ENCODE measurements at places on chromosomes 2 and 18.

DNA sequence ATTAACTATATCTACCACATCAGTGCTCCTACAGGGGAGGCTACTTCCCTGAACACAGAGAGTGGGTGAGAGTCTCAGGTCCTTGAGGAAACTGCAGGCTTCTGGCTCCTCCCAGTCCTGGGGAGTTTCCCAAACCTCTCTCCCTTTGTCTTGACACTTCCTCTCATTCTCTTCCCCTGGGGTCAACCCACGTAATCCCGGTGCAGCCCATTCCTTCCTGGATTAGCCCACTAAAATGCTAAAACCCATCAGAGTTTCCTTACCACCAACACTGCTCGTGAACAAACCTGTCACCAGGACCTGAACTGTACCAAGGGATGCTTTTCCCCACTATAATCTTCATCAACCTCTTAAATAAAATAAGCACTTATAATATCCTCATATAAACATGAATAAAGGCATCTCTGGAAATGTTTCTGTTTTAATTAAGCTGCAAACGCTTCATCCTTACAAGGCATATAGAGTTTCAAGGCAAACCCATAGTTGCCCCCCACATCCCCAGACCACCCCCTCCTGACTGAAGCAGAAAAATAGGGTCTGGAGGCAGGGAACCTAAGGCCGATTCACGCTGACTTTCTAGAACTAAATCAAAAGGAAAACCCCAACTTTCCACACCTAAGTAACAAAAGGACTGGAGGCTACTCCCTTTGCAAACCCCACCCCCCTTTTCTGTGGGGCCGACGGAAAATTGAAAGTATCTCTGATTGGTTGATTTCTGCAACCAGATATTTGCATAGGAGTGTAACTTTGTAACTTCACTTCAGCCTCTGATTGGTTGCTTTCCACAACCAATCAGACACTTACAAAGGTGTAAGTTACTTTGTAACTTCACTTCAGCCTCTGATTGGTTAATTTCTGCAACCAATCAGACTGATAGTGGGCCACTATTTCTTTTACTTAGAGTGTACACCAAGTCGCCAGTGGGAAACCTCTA lies 19.0 kb downstream of the TMSB10 start:
- no peak for DNase-seq

- DNase-seq: no peak
Observed at GRCh38 chr2:6127718-6128117, 435.5 kb downstream of the SOX11 start.

GRCh38 chr18:62741118-62741566 lies 25.8 kb downstream of the PHLPP1 start:
- no peak for DNase-seq

- DNase-seq: no peak
Observed at GRCh38 chr2:45244928-45245327, 235.7 kb upstream of the SIX2 start.

DNA sequence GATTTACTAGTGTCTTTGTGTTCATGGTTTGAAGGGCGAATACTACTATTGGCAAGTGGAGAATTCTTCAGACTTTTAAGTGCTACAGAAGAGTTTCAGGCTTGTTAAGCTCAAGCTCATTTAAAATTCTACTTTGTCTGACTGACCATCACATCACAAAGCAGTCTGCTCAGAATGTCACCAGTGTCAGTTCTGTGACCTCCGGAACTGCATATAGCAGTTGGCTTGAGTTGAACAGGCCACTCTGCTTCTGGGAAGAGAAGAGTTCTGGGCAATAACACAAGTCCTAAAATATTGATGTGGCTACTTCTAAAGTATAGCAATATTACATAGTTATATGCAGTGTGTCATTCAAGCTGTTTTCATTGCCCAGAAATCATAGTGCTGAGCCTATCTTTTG lies 245.0 kb upstream of the BOD1L2 start:
- DNase-seq: no peak

GRCh38 chr18:68447286-68447685 lies 267.6 kb downstream of the TMX3 start:
- DNase-seq: no peak

DNA sequence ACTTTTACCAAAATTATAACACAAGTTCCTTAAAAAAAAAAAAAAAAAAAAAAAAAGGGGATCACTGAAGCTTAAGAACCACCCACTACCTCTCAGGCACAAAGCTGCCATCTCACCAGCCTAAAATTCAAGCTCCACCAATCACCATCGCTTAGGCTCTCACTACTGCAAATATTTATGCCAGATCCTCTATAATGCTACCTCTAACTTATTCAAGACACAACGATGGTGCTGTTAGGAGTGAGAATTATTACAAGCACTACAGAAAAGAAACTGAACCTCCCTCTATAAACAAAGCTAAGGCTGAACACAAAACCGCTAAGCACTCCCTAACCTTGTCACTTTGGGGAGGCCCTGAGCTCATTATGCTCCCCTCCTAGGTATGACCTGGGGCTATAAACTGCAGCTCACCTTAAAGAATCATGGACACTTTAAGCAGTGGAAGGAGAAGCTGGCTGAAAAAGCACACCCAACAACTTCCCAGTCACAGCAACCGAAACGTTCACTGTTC lies 3.6 kb downstream of the FZD5 start:
- DNase-seq: no peak

- no peak for DNase-seq
Observed at GRCh38 chr2:32798829-32799228, 147.9 kb upstream of the LTBP1 start.

GRCh38 chr2:150781142-150781541 lies 293.7 kb upstream of the RND3 start:
- no peak for DNase-seq

DNA sequence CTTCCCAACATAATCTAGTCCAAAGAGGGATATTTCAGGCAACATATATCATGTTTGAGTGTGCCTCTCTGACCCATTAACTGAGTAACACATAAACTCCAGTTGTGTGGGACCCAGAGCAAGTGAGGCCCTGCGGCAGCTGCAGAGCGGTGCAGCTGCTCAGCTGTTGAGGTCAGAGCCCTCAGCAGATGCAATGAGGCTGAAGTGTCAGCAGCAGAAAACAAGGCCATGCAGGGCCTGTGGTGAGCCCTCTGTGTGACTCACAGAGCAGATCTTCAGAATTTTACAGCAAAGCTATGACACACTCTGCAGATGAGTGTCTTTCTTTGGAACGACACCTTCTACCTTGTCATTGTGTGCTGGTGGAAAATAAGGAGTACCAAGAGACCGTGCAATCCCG lies 168.5 kb downstream of the CBLN2 start:
- no peak for DNase-seq

- no peak for DNase-seq
Observed at GRCh38 chr18:51011709-51012108, 18.3 kb upstream of the SMAD4 start.

GRCh38 chr2:240532031-240532775 lies 25.6 kb downstream of the ANKMY1 start:
- no peak for DNase-seq

GRCh38 chr2:110876167-110876999 lies 144.0 kb downstream of the ACOXL start:
- no peak for DNase-seq

DNA sequence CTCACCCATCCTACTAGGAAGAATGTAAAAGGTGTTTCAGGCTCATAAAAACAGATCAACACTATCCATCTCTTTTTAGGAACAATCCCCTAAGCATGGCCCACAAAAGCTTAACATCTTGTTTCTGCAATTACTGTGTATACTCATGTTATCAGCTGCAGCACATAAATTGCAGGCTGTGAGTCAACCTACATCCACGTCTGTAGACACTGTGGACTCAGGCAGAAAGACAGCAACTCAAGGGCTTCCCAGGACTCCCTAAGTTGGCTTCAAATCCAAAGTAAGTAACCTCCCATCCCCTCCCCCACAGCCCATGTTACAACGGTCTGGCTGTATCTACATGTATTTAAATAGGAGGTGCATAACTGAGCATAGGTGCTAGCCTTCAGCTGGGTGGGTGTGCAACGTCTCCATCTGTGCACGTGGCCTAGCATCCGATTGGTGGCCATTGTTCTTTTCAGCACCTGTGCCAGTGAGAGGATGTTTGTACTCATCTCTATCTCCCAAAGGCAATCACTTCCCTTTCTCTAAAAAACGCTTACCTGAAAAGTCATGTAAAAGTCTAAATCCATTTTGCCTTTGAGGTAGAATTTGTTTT lies 30.1 kb downstream of the UXS1 start:
- no peak for DNase-seq

DNA sequence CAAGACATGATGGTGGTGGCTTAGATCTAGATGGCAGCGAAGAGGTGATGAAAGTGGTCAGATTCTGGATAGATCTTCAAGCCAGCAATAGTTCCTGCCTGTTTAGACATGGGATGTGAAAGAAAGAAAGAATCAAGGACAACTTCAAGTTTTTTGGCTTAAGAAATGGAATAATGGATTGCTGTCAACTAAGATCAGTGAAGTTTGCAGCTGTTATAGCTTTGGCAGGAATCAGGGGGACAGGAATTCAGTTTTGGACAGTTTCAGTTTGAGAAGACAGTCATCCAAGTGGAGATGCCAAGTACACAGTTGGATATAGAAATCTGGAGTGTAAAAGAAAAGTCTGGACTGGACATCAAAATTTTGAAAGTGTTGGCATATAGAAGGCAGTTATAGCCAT lies 283.7 kb upstream of the PKDCC start:
- no peak for DNase-seq

GRCh38 chr18:76528477-76529432 lies 33.7 kb upstream of the ZNF516 start:
- no peak for DNase-seq

DNA sequence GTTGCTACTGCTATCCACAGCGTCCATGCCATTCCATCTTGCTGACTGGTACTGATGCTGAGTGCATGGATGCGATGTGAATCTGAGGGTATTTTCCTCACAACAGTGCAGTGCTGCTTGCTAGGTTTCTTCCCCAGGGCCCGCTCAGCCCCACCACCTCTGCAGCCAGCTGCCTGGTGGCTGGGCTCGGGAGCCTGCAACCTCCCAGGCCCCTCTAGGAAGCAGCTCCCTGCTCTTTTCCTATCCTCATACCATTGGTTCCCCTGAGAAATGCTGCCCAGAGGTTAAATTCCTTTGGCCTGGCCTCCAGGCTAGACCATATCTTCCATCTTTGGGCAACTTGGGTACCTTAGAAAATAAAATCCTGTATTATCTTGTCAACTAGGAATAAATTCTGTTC lies 413.6 kb downstream of the TGIF1 start:
- no peak for DNase-seq

- DNase-seq: no peak
Observed at GRCh38 chr2:231646476-231646875, 53.8 kb downstream of the TEX44 start.

GRCh38 chr2:15158100-15158499 lies 403.0 kb downstream of the NBAS start:
- no peak for DNase-seq

- DNase-seq: no peak
Observed at GRCh38 chr2:101788995-101789970, 91.8 kb downstream of the MAP4K4 start.

DNA sequence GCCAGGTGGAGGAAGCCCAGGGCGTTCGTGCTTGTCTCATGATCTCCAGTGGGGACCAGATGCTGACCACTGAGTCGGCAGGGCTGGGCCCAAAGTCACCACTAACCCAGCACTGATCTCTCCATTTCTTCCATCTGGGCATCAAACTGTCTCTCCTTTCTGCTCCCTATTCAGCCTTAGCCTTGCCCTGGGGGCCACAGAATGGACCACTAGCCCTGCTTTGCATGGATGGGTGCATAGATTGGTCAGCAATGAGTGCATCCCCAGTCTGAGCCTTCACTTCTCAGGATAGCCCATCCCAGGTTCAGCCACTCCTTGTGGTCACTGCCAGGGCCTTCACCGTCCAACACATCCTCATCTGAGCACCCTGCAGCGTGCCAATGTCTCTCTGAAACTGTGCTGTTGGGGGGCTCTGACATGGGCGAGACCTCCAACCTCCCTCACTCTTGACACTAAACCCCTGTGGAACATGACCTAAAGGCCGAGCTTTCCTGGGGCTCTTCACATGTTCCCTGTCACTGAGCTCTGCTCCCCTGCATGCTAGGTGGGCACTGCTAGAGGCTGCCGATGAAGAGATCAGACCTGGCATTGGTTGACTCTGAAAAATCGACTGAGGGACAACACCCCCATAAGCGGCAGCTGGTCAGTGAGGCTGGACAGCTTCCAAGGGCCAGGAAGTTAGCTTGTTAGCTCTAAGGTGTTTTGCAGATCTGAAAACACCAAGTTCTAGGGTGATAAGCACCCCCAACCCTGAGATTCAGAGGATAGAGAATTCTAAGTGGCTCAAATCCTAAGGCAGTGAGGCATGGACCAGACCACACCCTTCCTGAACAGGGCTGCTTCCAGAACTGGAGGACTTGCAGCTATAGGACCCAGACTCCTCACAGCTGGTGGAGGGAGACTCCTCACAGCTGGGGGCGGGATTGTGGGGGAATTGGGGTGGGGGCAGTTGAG lies 61.7 kb downstream of the HS1BP3 start:
- no peak for DNase-seq

DNA sequence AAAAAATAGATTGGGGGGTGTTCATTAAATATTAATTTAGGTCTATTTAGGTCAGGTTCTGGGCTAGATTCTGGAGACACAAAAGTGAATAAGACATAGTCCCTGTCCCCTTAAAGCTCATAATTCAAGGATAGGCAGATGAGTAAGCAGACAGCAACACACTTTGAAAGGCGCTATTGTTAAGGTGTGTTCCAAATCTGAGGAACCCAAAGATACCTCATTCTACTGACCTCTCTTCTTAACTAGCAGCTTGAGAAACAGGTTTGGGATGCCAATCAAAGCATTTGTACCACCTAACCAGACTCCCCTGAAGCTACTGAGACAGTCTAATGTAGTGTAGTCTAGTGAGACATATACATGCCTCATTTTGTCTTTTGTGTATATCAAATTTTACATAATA lies 34.8 kb downstream of the SEMA4F start:
- no peak for DNase-seq

DNA sequence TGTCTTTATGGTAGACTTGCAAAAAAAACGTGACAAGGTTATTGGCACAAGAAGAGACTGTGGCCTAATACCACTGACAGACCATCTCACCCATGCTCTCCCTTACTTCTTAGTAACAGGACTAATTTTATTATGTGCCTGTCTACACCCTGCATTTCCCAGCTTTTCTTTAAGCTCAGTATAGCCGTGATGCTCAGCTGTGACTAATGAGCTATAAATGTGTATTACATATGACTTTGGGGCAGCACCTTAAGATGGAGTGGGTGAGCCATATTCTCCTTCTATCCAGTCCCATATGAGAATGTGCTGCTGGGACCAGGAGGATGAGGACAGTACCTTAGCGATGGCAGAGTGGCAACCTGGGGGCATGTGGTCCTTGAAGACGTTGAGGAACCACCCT lies 293.5 kb downstream of the RNF144A start:
- no peak for DNase-seq

DNA sequence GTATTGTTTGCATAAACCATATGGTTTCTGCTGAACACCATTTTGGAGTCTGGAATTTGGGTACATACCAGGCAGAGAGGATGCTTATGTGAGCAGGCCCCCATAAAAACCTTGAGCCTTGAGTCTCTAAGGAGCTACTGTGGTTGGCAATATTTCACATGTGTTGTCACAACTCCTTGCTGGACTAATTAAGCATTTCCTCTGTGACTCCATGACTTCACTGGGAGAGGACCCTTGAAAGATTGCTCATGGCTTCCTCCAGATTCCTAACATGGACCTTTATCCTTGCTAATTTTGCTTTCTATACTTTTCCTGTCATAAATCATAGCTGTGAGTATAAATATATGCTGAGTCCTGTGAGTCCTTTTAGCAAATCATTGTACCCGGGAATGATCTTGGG lies 7.6 kb upstream of the COQ10B start:
- DNase-seq: no peak
